Hematopoietic multipotent progenitor cell treated with erythropoietin and hydrocortisone succinate and interleukin-3 and kit ligand, for 17 days (in vitro differentiated cells): ENCODE measurements at places on chromosomes 11 and 22.

- DNase-seq: no peak
Measured at GRCh38 chr11:11301212-11301611, 51.8 kb downstream of the CSNK2A3 start.

- DNase-seq: no peak
Measured at GRCh38 chr11:46129133-46129532, 7.9 kb upstream of the PHF21A start.

- no peak for DNase-seq
Measured at GRCh38 chr11:115325523-115325922, 178.7 kb downstream of the CADM1 start.

DNA sequence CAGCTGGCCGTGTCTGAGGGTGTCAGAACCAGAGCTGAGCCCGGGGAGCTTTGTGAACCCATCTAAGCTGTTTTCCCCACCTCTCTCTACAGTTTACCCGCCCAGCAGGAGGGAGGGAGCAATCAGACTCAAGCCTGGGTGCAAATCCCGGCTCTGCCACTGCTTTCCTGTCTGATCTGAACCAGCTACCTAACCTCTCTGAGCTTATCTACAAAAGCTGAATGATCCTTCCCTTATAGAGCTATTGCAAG, 252 bp downstream of the APOL2 start:
- no peak for DNase-seq

- DNase-seq: no peak
Measured at GRCh38 chr22:17472932-17473331, 90.4 kb upstream of the SLC25A18 start.
